Fibroblast of the aortic adventitia (primary cell): ENCODE measurements at places on chromosomes 7 and 10.
A peak's percentile ranks its signal among the peaks of the same experiment; 100 is the strongest.

DNA sequence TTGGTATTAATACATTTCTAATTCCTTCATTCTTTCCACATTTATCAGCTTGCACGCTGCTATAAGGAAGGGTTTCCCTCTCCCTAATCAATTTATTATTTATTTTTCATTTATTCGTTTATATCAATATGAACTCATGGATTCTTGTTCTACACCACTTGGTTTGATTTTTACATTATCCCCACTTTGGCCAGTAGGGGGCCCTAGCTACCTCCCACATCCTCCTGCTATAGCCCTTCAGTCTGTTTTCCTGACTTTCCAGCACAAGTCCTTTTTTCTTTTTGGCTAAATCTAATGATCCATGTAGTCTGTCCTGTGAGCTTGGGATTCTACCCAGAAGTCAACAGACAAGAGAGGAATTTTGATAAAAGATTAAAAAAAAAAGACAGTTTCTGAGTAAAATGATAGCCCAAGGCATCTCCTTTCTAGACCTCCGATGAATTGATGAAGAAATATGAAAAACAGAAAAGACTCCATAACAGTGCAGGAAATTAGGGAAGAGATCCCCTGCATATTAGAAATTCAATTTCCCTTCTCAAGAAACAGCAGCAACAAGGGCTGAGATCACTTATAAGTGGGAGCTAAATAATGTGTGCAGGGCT lies 47.7 kb downstream of the LYZL2 start:
- DNase-seq: peak; percentile 63

DNA sequence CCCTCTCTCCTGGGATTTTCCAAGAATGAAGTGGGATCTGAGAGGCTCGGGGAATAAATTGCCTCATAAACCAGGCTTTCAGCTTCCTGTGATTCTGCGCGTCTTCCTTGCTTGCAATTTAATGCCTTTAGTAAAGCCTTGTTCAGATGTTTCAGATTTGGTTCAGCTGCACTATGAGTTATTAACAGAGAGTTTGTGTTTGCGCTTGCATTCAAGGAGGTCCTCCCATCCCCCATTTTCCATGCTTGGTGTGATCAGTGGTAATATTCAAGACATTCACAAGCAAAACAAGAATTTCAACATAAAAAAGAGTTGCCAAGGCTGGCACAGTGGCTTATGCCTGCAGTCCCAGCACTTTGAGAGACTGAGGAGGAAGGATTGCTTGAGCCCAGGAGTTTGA lies 1068.9 kb downstream of the TYW1 start:
- no peak for DNase-seq

DNA sequence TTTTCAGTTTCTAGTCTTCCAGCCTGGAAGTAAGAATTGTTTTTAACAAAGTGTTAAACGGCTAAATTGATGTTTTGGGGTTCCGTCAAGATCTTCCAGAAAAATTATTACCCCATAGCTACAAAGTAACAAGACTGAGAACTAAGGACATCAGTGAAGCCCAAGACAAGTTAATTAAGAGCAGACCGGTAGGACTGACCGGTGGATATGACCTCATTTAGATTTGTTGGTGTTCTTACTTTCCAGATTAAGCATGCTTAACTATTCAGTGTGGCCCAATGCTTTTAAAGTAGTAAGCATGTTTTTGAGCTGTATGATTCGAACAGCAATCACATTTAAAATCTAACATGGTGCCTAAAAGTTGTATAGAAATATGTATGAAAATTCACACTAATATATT lies 73.1 kb upstream of the RPA3 start:
- no peak for DNase-seq

GRCh38 chr7:2066251-2066919 lies 166.4 kb downstream of the MAD1L1 start:
- no peak for DNase-seq

- no peak for DNase-seq
Observed at GRCh38 chr7:113000316-113001020, 86.2 kb downstream of the GPR85 start.

DNA sequence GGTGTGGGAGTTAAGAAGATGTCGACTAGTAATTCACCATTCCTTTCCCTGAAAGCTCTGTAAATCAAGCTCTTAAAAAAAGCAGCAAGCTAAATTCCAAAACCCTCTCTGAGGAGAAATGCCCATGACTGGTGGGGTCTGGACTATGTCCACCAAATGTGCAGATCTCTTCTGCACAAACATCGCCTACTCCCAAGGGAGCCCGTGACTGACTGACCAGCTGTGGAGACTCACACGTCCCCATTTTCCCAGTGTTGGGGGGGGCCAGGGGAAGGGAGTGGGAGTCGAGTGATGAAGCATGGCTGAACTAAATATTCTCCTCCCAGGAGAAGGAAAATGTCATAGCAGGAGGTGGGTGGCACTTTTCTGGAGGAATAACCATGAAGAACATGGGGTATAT lies 164.1 kb upstream of the HPS1 start:
- DNase-seq: no peak

GRCh38 chr7:81260152-81260551 lies 341.3 kb upstream of the SEMA3C start:
- no peak for DNase-seq

DNA sequence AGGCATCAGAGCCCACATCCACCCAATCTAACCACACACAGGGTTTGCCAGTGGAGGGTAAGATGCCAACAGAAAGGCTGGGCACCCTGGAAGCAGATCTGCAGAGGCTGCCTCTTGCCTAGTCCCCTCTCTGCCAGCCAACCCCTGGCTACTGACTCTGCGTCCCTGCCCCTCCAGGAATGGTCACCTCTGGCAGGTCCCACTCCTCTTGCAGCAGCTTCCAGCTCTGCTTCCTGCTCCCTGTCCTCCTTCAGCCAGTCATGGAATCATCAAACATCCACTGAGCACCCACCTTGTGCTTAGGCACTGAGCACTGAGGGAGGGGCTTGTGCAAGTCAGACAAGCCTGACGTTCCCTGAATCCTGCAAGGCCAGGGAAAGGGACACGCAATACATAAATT lies 20.1 kb upstream of the HABP2 start:
- DNase-seq: no peak

DNA sequence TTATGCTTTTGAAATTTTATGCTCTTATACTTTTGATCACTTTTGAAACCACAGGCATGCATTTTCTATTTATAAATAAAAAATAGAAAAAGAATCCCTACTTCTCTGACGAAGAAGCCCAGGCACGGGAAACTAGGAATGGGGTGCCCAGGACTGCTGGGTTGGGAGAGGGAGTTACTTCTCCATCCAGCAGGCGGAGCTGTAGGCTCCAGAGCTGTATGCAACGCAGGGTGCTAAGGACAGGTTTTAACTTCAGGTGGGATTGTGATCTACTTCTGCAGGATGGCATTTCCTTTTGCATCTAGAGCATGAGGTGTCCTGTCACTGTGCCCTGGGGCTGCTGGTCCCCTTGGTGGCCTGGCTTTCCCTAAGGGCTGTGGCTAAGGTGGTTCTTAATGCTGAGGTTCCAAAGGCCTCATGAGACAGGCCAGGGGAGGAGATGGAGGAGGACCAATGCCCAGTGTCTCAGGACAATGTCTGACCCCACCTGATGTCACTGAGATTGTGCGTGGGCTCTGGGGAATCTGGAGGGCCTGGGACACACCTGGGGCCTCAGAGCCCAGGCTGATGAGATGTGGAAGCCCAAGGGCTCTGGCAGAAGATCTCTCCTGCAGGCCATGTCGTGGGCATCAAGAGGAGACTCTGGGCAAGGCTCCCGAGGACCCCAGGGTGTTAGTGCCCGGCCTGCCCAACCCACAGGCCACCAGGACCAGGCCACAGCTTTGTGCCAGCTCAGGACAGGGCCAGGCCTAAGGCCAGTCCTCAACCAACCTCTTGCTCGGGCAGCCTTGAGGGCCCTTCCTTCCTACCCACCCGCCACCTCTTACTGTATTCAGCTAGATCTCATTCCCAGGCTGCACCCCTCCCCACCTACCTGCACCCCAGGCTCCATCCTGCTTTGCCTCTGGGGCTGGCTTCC lies 507 bp downstream of the CCDC201 start:
- DNase-seq: no peak

DNA sequence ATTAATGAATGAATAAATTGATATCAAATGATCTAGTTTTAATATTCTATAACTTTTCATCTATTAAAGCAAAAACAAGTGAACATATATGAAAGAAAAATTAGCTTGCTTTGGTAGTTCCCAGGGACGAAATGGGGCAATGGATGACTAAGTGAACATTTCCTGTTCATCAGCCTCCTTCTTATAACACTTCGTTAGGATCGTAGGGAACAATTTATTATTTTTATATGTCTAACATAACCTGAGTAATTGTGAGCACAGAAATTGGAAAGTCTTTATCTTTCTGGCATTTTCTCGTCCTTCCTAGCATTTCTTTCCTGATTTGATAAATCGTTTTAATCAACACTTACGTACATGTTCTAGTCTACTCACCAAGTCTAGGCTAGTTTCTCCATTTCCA lies 59.1 kb upstream of the PPP1R3C start:
- peak; percentile 72 for DNase-seq

DNA sequence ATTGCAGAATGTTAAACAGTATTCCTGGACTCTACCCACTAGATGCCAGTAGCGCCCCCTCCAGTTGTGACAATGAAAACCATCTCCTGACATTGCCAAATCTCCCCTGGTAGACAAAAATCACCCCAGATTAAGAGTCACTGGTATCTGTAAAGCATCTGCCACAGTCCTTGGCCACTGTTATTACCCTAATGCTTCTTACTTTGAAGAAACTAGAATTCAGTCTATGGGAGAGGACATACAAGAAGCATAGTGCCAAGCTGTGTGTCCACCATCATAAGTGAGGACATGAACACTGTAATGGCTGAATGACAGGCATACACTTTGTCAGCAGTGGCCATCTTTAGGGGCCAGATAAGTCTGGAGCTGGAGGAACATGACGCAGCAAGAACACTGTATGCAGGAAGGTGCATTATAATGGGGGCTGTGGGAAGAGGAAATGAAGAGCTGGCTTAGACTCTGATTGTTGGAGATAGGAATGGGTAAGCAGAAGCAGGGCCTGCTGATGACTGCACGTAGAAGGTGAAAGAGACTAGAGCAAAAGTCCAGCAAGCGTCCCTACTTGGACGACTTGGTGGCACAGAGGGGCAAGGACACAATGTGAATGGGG lies 32.5 kb downstream of the CBX3 start:
- DNase-seq: no peak

DNA sequence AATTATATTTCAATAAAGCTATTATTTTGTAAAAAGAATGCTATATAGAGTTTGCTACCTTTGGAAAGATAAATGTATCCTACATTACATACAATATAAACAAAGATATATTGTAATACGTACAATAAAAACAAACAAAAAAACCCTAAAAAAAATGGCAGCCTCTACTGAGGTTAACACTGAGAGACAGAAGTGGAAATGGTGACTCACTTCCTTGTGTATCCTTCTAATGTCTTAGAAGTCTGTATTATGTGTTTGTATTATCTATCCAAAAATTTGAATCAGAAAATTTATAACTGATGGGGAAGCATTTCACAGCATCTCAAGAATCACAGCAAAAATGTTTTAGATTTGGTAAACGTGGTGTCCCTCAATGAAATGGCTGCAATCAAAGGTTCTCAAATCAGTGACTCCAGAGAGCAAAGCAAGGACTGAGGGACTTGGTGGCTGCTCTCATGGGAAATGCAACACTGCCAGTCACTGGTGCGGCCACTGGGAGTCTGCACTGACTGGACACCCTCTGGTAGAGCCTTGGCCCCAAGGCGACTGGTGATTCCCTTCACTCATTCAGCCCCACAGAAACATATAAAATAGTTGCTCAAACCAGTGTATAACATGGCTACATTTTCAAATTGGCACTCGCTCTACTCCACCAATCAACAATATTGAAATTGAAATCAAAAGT lies 53.8 kb downstream of the PANK1 start:
- no peak for DNase-seq

GRCh38 chr10:124977648-124978375 lies 35.9 kb downstream of the ZRANB1 start:
- DNase-seq: no peak

DNA sequence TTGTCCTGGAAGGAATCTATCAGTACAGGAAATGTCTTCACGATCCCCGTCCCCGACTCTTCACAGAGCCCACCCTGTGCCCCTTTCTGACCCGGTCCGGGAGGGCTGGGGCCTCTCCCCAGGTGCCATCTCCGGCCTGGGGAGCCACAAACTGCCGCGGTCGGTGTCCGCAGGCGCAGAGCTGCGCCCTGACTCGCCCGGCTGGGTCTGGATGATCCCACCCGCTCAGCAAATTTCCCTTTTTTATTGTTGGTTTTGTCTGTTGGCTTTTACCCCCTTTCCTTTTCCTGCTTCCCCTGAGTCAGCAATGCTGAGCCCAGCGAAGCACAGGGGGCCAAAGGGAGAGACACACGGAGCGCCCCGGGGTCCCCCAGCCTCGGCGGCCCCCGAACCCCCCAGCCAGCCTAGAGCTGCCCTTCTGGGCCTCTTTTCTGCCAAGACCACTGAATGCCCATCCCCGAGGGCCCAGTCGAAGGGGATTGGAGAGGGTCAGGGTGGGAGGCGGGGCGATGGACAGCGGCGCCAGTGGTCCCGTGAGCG lies 30.9 kb downstream of the LEP start:
- no peak for DNase-seq

- DNase-seq: no peak
Observed at GRCh38 chr10:121681997-121682687, 83.9 kb upstream of the FGFR2 start.

DNA sequence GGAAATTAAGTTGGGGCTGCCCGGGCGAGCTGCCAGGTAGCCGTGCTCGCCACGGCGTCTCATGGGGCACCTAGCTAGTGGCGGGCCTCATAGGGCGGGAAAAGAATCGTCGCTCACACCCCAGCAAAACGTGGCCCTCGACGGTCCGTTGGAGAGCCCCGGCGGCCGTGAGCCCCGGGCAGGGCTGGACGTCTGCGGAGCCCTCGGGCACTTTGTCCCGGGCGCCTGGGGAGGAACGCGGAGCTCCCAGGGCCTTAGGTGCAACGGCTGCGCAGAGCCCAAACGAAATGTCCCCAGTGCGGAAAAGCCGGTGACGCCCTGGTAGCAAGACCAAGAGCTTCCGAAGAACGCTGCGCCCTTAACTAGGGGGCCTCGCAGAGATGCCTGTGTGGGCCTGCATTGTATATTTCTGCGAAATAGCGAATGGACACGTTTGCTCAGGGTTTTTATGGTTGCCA lies 866 bp upstream of the SFMBT2 start:
- DNase-seq: no peak

DNA sequence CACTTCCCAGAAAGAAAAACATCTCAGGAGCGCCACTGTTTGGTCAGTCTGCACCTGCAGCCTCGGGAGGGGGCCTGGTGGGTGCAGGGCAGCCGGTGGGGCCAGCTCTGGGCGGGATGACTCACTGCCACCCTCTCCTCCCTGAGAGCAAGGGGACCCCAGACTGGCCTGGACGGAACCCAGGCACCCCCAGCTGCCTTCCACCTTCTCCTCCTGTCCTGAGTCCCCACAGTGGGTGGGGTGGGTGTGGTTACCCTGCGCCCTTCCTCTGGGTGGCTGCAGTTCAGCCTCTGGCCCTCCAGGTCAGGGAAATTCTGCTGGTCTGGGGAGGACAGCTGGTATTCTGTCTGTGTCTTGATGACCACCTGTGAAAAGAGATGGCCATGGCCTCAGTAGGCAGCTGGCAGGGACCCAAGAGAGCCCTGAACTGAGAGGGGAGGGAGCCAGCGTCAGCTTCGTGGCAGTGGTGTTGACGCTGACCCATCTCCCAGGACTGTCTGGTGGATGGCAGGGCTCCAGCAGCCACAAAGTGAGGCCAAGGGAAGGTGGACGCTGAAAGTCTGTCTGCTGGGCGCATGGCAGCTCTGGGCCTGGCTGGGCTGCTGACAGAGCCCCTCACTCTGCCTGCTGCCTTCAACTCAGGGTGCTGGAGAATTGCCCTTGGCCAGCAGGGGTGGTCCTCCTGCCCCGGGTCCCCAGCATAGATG lies 8.9 kb downstream of the CALY start:
- DNase-seq: no peak
